B cell (primary cell): ENCODE measurements at places on chromosomes 11 and 22. TPM values are rescaled to one million over a fixed set of nuclear protein-coding genes. Genes with fewer than 3 reads are reported as not detected.

GRCh38 chr11:97937501-97937900, 1083.2 kb upstream of the CNTN5 start:
- no peak for DNase-seq

DNA sequence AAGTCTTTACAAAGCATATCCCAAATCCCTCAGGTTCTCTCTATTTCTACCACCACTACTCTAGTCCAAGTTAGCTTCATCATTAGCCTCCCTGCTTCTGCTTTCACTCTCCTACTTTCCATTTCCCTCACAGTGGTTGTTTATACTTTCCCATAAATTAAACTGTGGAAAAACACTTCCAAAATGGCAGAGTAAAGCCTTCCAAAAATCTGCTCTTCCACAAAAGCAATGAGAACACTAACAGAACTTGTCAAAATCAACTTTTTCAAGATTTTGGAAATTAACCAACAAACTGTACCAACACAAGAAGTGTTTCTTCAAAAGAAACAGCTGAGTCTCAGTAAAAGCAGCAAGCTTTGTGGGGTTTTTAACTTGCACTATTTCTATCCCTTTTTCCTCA, 71.8 kb downstream of the TTC28 start:
- no peak for DNase-seq

FGF19 gene
- not detected in 2 replicates for total RNA-seq

FOLR3 gene
- total RNA-seq, result not detected in 2 replicates

- DNase-seq, result no peak
Observed at GRCh38 chr11:132064987-132065620, 694.7 kb downstream of the NTM start.

GRCh38 chr11:83970061-83970671, 684.0 kb upstream of the CCDC90B start:
- no peak for DNase-seq

DNA sequence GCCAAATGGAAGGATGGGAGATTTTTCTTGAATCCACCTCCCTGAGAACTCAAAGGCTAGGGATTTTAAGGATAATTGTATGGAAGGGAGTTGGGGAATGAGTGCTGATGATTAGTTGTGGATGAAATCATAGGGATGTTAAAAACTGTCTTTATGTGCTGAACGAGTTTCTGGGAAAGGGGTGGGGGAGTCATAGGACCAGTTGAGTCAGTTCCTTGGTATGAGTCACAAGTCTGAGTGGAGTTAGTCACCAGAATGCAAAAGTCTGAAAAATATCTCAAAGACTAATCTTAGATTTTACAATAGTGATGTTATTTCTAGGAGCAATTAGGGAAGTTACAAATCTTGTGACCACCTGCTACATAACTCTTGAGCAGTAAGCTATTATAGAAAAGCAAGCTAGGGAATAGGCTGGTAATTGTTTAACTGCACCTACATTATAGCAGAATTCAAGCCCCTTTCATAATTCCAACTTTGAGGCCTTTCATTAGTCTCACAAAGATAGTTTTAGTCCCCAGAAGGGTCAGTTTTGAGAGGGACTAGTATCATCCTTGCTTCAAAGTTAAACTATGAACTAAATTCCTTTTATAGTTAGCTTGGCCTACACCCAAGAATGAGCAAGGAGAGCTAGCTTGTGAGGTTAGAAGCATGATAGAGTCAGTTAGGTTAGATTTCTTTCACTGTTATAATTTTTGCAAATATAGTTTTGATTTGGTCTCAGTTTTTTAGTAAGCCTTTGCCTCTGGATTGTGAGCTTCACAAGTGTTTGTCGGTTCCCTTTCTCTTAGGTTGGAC, 668.0 kb downstream of the ETS1 start:
- DNase-seq, result no peak

DNA sequence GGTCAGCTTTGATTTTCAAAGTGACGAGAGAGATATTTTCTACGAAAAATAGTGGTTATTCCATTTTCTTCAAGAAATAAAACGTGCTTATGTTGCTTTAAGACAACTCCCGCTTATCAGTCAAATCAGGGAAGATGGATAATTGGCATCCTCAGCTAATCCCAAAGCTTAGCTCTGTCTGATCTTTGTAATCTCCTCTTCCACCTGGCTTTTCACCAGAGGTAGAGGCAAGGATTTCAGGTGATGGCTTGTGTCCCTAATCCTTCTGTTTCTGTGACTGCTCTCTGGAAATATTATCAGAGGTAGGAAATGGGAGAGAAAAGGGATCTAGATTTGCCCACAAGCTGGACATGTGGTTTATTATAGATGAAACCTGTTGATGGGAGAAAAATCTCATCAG, 78.9 kb downstream of the DBX1 start:
- no peak for DNase-seq

DNA sequence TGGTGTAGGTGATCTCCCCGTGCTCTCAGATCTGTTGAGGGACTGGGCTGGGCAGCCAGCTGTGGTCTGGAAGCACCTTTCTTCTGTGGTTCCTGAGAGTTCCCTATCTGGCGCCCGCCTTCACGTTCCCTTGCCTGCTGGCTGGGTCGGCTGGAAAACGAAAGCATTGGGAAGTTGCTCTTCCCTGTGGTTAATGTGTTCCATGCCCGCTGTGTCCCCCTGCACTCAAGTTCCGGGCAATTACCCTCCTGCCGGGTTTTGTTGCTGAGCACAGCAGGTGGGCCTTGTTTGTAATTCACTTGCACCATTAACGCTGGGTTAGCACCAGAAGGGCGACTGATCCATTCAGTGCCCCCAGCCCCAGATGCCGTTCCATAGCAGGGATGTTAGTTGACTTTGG, 134.1 kb downstream of the GRIK4 start:
- DNase-seq, result no peak

- no peak for DNase-seq
Observed at GRCh38 chr11:57457643-57458023, 2.7 kb upstream of the RTN4RL2 start.

SPTY2D1 gene
- 16.5 and 17.8 TPM in 2 replicates for total RNA-seq
